ENCODE measurements at places on chromosomes 7 and 10.

- DNase-seq, result no peak
Observed at GRCh38 chr7:140209866-140210609, 33.3 kb upstream of the KDM7A start.

DNA sequence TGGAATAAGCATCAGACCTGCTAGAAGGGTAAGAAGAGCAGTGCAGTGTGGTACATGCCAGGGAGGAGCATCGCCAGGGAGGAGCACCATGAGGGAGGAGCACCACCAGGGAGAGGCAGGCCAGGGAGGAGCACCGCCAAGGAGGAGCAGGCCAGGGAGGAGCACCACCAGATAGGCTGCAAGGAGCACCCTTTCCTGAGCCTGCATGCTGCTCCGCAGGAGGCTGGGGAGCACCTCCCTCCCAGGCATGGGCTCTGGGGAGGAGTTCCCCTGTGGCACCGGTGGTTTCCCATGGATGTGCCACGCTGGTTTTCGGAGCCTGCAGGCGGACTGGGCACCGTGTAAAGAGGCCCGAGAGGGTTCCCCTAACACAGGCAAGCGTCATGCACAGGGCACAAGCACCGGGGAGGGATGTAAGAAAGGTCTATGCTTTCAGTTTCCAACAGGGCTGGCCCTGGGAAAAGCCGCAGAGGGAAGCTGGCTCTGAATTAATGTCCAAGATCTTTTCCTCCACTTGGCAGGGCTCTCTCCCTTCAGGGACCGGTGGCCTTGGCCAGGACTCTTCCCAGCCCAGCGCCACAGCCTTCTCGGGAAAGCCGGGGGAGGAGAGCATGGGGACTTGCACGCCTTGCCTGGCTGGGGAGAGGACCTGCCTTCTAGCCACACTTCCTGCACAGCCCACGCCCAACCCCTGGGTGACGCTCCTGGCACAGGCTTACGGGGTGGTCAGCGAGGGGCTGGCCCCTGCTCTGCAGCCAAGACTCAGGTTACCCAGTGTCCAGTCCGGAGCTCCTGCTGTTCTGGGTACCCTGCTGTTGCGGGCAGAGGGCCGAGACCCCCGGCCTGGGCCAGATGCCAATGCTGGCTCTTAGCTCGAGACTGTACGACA, 11.5 kb upstream of the GPER1 start:
- DNase-seq, result no peak

- no peak for DNase-seq
Observed at GRCh38 chr10:114311023-114311422, 72.0 kb downstream of the VWA2 start.

DNA sequence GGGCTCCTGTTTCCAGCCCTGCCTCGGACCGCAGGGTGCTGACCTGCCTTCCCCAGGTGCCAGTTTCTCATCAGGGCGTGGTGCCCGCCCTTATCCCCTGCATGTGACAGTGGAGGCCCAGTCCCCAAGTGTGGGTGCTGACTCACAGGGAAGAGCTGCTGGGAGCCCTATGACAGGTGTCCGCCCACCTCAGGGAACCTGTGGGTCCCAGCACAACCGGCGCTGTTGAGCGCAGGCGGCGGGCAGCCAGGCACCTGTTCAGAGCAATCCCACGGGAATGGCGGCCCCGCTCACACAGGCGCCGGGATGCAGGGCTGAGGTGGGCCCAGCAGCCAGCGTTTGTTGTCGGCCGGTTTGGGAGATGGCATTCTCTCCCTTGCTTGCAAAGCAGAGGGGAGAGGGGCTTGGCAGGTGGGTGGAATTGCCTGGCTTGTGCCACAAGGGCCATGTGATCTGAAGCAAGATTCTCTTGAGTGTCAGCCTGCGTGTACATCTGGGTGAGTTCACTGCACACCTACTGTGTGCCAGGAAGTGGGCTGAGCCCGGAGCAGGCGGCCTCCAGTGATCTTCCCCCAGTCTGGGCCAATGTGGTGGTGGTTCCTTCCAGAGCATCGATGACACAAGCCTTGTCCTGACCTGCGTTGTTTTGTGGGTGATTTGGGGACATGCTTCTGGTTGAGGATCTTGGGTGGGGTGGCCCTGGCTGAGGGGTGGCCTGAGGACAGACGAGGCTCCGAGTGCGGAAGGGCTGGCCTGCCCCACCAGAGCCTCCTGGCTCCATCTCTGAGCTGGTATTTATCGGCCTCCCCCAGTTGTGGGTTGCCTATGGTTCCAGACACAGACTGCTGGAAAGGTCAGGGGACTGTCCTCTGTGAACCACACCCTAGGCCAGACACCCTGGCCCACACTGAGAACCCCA, 2.4 kb downstream of the PWWP2B start:
- DNase-seq, result no peak

DNA sequence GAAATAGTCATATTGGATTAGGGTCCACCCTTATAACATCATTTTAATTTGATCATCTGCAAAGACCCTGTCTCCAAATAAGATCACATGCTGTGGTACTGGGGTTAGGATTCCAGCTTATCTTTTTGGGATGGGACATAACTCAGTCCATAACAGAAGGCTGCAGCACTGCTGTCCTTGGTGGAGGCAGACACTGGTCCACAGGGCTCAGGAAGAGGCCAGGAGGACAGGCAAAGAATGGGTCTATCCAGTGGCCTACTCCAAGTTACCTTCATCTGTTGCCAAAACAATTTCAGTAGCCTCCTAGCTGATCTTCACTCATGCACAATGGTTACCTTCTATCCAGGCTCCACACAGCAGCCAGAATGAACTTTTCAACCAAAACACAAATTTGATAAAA, 387.0 kb downstream of the GRID1 start:
- DNase-seq, result no peak

- no peak for DNase-seq
Observed at GRCh38 chr7:28919510-28919909, 38.6 kb downstream of the TRIL start.

GRCh38 chr7:142784716-142785115, 13.9 kb downstream of the PRSS2 start:
- no peak for DNase-seq

DNA sequence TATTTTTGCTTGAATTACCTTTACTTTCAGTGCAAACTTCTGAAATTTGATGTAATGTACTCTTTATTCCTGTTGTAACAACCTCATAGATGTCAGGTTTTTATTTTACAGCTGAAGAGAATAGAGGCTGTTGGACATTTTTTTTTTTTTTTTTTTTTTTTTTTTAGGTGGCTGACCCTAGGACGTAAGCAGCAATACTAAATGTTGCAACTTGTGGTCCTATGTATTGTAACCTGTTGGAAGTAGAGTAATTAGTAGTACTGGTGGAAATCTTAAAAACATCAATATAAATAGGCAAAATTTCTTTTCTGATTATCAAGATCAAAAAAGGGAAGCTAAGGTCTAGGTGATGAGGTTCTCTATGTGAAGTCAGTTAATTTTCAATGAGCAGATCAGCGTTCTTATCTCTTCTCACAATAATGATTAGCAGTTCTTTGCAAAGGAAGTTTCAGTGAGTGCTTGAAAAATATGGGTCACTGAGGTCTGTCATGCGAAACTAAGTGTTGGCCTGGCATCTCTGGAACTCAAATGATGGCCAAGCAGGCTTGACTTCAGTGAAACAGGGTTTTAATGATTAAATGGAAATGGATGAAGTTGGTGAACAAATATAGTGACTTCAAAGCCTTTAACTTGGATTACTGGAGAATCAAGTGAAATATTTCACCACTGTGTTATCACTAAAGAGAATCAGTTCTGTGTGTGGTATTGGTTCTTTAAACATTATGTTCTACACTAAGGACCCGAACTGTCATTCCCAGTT, 42.7 kb downstream of the BICC1 start:
- no peak for DNase-seq

- DNase-seq, result no peak
Observed at GRCh38 chr10:32906595-32906994, 51.4 kb downstream of the ITGB1 start.

GRCh38 chr10:124035928-124036558, 57.4 kb downstream of the CHST15 start:
- no peak for DNase-seq

DNA sequence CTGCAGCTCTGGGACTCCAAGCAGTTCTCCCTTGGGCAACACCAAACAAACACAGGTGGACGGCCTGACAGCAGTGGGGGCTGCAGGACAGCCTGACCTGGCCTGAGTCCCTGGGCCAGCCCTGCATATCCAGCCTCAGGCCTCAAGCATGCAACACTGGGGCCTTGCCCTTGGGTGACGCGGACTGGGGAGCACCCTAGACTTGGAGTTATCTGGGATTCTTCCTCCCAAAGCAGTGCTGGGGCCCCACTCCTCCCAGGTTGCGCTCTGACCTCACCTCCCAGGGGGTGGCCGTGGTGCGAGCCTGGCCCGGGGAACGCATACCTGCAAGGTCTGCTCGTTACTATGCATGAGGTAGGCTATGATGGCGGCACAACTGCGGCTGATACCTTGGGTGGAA, 6.2 kb upstream of the TMEM120A start:
- no peak for DNase-seq

DNA sequence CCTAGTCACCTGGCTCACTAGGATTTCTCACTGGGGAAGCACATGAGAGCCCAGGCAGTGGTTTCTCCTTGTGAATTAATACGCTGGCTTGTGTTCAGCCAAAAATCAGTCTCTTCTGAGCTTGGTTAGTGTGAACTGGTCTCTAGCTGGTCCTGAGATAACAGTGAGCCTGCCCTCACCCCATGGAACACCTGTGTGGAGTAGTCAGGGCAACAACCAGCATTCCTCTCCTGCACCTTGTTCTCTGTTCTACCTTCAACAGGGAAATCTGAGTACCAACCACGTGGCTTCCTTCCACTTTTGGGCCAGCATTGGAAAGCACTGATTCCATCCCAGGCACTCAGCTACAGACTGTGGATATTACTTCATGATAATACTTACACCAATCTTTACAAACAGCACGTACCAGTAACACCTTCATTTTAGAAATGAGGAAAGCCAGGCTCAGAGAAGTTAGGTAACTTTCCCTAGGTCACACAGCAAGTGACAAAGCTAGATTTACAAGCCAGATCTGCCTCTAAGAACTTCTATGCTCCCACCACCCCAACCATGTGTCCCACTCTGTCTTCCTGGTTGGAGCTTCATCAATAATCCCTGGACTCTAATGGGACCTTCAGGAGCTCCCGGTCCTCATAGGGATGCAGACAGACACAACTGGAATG, 106.6 kb downstream of the GRID1 start:
- DNase-seq, result no peak

Measured in stimulated activated CD8-positive, alpha-beta memory T cell treated with anti-CD3 and anti-CD28 coated beads, Interleukin-7, amount 100 ng/mL, for 4 hours (primary cell).